NCI-H1092 (cell line): ENCODE measurements at places on chromosomes 7 and 10.

DNA sequence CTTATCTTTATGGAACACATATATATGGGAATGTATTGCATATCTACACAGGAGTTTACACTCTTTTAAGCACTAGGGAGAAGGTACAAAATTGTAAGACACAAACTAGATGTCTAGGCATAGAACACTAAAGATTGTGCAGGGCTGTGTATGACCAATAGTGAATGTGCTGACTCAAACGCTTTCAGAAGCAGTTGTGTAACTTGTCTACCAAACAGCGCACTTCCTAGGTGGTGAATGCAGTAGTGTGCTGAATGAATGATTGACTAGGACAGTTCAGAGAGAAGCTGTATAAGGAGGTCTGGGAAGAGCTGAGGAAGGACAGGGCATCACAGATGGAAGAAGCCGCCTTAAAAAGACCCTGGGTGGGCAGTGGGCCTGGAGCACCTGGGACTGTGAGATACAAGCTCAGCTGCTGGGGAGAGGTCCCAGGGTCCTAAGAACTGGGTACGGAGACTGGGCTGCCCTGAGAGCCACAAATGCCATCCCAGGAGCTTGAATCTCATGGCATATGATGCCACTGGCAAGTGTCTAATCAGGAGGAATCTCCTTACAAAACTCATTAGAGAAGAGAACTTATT is 14.2 kb downstream of the CLRN3 start:
- no peak for DNase-seq

DNA sequence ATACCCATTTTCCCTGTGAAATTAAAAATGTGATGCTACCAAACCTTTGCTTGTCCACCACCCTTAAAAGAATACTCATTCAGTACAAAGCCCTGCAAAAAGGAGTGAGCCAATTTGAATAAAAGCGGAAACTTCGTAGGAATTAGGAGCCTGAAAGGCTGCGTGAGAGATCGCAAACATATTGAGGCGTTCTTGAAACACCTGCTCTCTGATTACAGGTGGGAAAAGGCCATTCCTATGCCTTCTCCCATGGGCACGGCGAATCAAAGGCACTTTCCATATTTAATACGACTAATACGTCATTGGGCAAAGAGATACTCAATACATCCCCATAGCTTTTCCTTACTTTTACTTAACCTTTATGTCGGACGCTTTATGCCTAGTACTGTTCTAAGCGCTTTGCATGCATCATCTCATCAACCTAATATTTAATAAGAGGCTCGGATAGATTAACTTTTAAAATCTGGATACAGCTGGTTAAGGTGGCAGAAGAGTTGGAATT is 30.9 kb upstream of the KMT2E start:
- no peak for DNase-seq

- no peak for DNase-seq
Measured at GRCh38 chr7:117495308-117495707, 15.5 kb downstream of the CFTR start.

GRCh38 chr7:96388166-96388565 is 66.3 kb upstream of the SLC25A13 start:
- no peak for DNase-seq

DNA sequence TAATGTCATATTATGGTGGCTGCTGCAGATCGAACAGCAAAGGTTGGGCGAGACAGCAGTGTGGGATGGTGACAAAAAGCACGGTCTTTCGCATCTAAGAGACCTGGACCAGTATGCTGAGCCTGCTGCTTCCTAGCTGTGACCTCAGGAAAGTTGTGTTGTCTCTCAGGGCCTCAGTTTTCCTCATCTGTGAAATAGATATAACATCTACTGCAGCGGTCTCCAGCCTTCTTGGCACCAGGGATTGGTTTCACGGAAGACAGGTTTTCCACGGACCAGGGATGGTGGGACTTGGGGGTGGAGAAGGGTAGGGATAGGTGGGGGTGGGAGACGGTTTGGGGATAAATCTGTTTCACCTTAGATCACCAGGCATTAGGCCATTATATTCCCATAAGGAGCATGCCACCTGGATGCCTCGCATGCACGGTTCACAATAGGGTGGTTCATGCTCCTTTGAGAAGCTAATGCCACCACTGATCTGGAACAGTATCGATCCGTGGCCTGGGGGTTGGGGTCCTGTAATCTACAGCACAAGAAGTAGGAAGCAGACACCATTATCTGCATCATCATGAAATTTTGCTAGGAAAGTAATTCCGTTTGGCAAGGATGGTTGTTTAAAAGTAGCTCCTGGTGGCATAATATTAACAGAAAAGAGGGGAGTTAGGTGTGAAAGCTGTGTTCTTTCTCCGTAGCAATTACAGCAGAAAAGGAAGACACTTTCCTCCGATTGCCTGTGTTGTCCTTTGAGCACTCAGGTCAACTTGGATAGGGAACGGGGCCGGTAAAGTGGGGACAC is 10.8 kb downstream of the KLF6 start:
- no peak for DNase-seq
